CD4-positive, alpha-beta T cell treated with Interleukin-6 at 100 ng/mL for 8 hours (primary cell): ENCODE measurements at places on chromosomes 2 and 18.

GRCh38 chr18:74731097-74731496 is 133.4 kb downstream of the ZNF407 start:
- no peak for DNase-seq

DNA sequence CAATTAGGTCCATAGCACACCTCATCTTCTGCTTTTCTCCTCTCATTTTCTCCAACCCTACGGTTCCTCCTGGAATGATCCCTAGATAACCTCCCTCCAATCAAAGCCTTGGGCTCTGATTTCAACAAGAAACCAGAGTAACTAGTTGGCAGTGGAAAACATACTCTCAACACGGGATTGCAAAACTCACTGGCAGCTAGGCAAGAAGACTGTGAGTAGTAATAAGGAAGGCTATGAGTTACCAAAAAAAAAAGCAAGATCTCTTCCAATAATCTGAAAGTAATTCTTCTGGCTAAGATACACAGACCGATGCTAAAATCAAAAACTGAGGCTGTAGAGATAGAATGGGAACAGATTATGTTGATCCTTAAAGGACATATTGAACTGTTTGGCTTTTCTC is 28.4 kb upstream of the CCDC102B start:
- no peak for DNase-seq

GRCh38 chr2:80329491-80329890 is 24.9 kb upstream of the LRRTM1 start:
- no peak for DNase-seq

DNA sequence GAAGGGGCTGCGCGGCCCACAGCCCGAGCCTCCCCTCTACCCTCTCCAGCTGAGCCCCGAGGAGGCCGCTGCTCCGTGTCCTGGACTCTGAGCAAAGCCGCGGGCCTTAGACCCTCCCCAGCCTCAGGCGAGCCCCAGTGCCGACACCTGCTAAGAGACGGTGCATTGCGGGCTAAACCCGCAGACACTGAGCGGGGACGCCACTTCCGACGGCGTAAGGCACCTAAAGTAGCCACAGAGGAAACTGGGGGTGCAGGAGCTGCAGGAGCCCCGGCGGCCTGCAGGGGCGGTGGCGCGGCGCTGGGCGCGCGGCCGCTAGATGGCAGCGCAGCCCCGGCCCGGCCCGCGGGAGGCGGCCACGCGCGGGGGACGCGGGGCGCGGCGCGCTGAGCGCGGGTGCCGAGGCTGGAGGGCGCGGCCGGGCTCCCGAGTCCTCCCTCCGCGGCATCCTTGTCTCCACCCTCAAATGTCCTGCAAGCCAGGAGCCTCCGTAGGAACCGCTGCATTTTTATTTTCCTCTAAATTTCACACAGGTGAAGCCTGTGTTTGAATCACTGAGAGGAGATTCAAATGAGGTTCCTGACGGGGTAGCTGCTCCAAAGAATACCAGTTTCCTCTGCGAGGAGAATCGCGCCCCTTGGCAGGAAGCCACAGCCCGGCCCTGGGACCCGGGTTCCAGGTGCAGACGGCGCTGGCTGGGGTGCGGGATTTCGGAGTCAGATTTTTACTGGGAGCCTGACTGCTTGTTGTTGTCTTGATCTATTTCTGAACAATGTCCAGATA is 650.5 kb downstream of the GALR1 start:
- DNase-seq, result peak; percentile 36

- no peak for DNase-seq
Measured at GRCh38 chr18:69887256-69887655, 60.4 kb downstream of the CD226 start.

GRCh38 chr18:30613467-30613801 is 429.1 kb downstream of the DSC3 start:
- DNase-seq, result no peak

DNA sequence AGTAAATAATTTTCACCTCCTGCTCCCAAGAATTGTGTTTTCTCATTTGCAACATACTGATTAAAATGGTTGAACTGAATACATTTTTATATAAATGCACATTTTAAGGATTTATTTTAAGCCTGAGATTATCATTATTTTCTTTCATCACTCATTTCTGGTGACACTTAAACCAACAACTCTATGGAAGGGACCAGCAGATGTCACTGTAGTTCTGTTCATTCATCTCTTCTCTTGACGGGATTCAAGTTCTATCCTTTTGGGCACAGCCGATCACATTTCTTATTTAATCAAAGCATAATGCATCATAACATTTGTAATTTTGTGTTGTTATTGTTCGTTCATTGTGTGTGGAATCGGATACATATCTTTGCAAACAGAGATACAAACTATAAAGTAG is 417.9 kb downstream of the HRH4 start:
- no peak for DNase-seq

GRCh38 chr2:84338069-84338468 is 121.0 kb downstream of the SUCLG1 start:
- no peak for DNase-seq

DNA sequence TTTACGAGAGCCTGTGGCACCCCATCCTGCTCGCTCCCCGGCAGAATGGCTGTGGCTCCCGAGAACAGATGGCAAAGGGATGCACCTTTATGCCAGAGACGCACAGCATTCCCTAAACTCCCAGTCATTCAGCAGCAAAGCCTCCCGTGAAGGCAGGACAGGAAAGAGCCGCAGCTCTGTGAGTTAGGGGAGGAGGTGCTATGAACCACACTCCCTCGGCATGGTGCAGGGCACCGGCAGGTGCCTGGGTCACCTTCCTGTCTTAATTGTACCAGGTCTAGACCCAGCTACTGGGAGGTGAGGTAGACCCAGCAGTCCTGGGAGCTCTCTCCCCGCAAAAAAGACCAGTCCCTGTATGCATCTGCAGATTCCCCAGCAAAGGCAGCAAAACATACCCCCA is 149.8 kb downstream of the TWIST2 start:
- no peak for DNase-seq

GRCh38 chr18:56060967-56061541 is 473.1 kb upstream of the TCF4 start:
- no peak for DNase-seq

DNA sequence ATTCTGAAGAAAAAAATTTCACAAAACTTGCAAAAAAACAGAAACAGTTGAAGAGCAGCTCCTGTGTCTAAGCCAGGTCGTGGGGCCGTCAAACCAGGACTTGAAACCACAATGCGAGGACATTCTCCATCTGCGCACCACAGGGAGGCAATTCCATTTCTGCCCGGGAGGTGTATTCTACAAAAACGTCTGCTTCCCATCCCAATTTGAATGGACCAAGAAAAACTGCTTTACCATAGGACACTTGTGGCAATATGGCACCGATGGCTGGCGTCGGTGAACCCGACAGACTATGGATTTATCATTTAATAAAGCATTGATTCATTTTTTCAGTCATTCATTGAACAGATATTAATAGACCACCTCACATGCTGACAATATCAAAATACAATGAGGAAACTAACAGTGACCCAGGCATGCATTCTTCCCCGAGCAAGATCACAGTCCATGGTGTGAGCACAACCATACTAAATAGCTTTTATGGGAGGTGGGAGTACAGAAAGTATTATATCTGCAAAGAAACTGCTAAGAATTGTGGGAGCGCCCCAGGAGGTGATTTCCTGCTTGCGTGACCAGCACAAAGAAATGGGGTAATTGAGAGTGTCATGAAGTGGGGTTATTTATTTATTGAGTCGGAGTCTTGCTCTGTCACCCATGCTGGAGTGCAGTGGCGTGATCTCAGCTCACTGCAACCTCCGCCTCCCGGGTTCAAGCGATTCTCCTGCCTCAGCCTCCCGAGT is 10.5 kb upstream of the ZAP70 start:
- no peak for DNase-seq

DNA sequence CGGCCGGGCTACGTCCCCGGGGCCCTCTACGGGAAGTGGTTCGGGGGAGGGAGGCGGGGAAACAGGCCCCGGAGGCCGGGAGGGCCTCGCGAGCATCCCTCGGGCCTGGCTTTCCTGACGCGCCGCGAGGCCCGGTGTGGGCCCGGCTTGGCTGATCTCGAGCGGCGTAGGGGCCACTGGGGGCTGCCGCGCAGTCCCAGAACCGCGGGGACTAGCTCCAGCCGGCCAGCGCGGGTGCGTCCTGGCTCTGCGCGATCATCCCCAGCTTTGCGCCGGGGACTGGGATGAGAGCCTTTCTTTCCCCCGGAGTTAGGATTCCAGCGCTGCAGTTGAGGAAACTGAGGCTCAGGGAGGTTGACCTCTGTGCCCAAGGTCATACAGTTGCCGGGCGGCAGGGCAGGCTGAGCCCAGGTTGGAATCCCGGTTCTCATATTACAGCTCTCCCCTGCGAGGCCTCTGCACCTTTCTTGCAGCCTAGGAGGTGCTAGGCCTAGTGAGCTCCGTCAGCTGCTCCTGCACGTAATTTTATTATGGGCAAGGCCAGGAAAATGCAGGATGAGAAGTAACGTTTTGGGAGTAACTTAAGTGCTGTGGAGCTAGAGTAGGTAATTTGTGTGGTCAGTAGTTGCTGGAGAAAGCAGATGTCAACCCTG is 501 bp downstream of the LPIN1 start:
- no peak for DNase-seq

- no peak for DNase-seq
Measured at GRCh38 chr2:237566401-237567235, at the start of gene PRLH. Gene PRLH, plus strand, starts transcription at chr2:237566574. Its CDS starts 0 bp downstream, at chr2:237566574.

DNA sequence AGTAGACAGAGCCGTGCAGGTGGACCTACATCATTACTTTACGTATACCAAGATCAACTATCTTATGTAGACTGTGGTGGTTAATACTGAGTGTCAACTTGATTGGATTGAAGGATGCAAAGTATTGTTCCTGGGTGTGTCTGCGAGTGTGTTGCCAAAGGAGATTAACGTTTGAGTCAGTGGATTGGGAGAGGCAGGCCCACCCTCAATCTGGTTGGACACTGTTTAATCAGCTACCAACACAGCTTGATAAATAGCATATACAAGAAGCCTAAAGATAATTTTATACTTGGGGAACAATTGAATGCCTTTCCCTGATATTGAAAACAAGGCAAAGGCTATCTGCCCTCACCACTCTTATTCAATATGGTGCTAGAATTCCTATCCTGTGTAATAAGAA is 604.2 kb upstream of the ZEB2 start:
- no peak for DNase-seq

GRCh38 chr2:225867071-225867470 is 467.6 kb downstream of the NYAP2 start:
- DNase-seq, result no peak

GRCh38 chr2:134662751-134663150 is 56.0 kb downstream of the TMEM163 start:
- no peak for DNase-seq

GRCh38 chr2:55229221-55229620 is 2.9 kb downstream of the CLHC1 start:
- DNase-seq, result no peak

DNA sequence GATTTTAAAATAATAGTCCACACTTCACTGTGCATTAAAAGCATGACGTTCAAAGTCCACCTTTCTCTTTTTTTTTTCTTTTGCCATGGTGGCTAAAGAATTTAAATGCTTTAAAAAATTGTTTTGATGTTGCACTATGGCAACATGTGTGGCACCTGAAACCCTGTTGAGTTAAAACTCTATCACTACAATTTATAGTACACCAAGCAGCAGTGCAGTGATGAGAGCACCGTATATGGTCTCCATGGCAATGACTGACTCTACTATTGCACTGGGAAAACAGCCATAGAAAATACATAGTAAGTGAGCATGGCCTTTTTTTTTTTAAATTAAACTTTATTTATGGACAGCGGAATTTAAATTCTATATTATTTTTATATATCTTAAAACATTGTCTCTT is 298.8 kb downstream of the FIGN start:
- no peak for DNase-seq
